Neural crest cell (in vitro differentiated cells): ENCODE measurements at places on chromosomes 6 and 20.

DNA sequence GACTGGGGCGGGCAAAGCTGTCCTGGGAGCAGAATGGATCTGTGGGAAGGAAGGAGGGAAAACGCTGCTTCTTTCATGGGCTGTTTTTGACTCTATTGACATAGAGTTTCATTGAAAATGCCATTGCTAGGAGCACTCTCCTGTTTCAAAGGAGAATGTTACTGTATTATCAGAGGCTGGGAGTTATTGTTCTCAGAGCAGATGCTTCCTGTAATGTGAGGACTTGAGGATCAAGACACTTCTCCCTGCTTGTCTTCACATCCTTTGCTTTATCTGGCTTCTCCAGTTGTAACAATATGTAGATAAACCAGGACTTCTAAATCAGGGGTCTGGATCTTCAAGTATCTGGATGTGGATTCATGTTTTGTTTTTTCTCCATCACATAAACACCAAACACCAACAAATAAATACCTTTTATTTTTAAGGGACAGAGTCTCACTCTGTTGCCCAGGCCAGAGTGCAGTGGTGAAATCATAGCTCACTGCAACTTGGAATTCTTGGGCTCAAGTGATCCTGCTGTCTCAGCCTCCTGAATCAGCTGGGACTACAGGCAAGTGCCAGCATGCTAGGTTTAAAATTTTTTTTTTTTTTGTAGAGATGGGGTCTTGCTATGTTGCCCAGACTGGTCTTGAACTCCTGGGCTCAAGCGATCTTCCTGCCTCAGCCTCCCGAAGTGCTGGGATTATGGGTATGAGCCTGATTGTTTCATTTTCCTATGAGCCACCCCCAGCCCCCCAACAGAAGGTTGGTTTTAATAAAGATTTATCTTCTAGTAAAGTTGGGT, 3.9 kb downstream of the CD109 start:
- no peak for DNase-seq

- DNase-seq = no peak
Observed at GRCh38 chr6:15907914-15908518, 220.9 kb upstream of the MYLIP start.

- DNase-seq = no peak
Observed at GRCh38 chr20:10476319-10476724, 41.2 kb downstream of the SLX4IP start.

GRCh38 chr6:148620579-148621298, 126.1 kb upstream of the UST start:
- DNase-seq = no peak

- DNase-seq = peak; percentile 64
Observed at GRCh38 chr20:63309261-63310071, 16.5 kb downstream of the COL20A1 start.

- no peak for DNase-seq
Observed at GRCh38 chr6:7922596-7922995, 12.0 kb upstream of the TXNDC5 start.

DNA sequence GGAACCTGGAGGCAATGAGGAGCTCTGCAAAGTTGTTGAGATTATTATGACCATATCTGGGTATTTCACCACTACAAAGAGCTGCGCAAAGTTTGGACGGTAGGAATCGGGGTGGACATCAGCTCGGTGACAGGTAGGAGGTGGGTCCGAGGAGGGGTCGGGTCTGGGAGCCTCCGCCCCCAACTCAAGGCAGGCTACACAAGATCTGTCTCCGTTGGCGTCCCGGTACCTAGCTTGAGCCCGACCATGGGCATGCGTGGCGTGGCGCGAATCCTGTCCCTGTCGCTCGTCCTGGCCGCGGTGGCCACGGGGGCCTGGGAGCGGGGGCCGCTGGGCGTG, 40.2 kb upstream of the ZNFX1 start:
- no peak for DNase-seq
